H9 (cell line): ENCODE measurements at places on chromosomes 2 and 18. TPM values are rescaled to one million over a fixed set of nuclear protein-coding genes. Genes with fewer than 3 reads are reported as not detected.

- H3K4me3 ChIP-seq: no peak overlapping the region
- H3K27ac ChIP-seq: no peak overlapping the region
- peaks cover 38% of the 10 kb centered on the region for H3K36me3 ChIP-seq
- peaks cover 4% of the 10 kb centered on the region; the same call in 1 of the 2 replicates for H3K4me1 ChIP-seq
These were observed 3.3 kb upstream of the GPBAR1 start for GRCh38 chr2:218257390-218257981.

- DNase-seq: no peak
- H3K27ac ChIP-seq: no peak overlapping the region
- no peak overlapping the region for H3K4me3 ChIP-seq
- H3K36me3 ChIP-seq: no peaks in the 10 kb centered on the region
- no peaks in the 10 kb centered on the region for H3K4me1 ChIP-seq
These were observed 11.0 kb downstream of the CDH7 start for GRCh38 chr18:65761636-65762295.

DNA sequence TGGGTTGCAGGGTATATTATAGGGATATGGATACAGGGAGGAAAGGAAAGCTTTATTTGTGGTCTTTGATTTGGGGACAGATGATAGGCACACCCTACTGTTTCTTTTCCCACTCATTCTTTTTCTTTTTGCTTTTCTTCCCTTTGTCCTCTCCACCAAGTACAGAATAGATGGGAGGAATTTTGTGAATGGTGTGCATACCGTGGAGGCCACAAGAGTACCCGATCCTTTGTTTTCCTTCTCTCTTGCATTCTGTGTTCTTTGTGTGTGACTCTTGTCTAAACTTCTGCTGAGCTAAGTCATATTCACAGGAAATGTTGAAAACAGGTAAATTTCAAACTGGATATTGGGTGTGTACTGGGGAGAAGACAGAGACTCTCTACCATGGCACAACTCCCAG lies 321.4 kb upstream of the SLC8A1 start:
- DNase-seq: no peak
- no peaks in the 10 kb centered on the region for H3K36me3 ChIP-seq
- H3K4me1 ChIP-seq: no peaks in the 10 kb centered on the region
- no peaks in the 10 kb centered on the region for H3K27me3 ChIP-seq
- no peak overlapping the region for H3K27ac ChIP-seq

DNA sequence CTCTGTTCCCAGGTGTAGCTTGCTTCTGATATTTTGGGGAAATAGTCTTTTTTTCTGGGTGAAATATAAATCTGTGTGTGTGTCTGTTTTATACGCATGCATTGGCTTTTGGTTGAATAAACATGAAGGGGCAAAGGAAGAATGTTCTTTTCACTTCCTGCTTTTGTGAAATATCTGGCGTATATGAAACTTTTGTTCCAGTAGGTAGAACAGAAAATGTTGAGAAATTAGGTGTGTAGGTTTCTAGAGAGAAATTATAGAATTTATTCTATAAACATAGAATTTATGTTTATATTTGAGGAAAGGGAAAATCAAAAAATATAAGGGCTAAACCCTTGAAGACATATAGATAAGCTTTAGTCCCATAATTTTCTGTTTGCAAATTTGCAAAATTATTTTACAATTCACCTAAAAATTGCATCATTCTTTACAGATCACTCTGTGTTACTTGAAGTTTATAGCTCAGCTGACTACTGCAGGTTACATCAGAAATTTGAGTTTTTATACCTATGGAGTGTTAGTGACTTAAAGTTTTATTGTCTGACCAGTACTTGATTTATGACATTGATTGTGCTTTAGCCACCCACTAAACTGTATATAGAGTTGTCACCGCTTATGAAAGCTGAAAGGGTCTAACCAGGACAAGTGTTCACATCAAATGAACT lies 116.1 kb downstream of the FAM117B start:
- no peak for DNase-seq
- no peak overlapping the region for H3K4me3 ChIP-seq
- no peaks in the 10 kb centered on the region for H3K27me3 ChIP-seq
- H3K27ac ChIP-seq: no peak overlapping the region
- no peaks in the 10 kb centered on the region for H3K4me1 ChIP-seq
- H3K36me3 ChIP-seq: peaks cover 10% of the 10 kb centered on the region

The ICA1L gene
- total RNA-seq: 4.5 TPM in 2 replicates

The MAP2 gene
- total RNA-seq: 0.87 and 1.3 TPM in 2 replicates

The CERS6 gene
- total RNA-seq: 17.5 and 17.7 TPM in 2 replicates

GRCh38 chr2:119826370-119826961 lies 66.7 kb downstream of the PTPN4 start:
- H3K36me3 ChIP-seq: peaks cover 23% of the 10 kb centered on the region
- no peak overlapping the region for H3K27ac ChIP-seq
- H3K4me3 ChIP-seq: no peak overlapping the region

DNA sequence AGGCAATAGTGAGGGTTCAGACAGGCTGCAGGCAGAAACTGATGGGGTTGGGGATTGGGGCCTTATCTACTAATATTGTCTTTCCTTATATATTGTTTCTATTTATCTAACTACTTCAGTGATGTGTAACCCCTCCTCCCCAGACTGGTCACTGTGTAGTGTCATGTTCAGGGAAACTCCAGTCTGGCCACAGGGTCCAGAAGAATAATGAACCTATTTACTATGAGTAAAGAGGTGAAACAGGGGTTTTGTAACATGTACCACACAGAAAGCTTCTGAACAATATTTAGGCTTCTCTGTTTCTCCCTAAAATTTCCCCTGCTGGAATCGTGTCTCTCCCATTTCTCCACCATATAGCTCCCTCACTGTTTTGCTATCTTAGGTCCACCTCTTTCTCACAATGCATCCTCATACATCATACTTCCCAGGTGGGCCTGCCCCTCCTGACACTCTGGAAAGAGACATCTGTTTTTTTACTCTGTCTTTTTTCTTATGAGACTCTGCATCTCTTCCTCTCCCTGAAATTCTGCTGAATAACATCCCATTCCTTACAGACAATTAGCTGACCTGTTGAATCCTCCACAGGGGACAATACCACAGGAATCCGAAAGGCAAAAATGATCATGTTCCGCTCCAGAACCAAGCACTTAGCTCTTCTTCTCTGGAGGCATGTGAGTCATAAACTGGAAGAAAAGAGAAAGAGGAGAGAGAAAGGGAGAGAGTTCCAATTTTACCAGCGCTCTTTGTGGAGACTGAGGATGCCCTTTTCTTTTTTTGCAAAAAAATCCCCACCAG lies 154.8 kb downstream of the ZEB2 start:
- H3K4me1 ChIP-seq: no peaks in the 10 kb centered on the region
- DNase-seq: no peak
- no peak overlapping the region for H3K4me3 ChIP-seq
- H3K36me3 ChIP-seq: no peaks in the 10 kb centered on the region
- H3K27ac ChIP-seq: no peak overlapping the region

DNA sequence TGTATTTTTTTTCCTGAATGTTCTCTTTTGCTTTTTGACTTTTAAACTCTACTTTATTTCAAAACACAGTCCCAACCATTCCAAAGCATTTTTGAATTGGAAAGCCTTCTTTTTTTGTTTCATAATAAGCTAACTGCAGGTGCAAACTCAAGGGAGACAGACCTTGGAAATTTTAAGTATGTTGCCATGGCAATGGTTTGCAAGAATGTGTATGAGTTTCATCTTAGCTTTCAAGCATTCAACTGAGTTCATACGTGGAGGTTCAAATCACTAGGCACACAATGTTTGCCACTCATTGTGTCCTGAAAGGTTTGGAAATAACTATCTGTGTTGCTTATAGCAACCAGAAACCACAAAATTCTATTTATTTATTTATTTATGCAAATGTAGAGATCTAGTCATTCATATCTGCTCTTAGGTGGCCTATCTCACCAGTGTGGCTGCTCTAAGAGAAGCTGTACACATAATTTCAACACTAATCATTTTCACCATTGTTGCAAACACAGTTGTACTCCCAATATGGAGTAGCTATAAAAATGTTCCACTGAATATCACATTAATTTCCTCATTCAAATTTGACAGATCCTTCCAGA lies 805.7 kb upstream of the FSHR start:
- H3K4me3 ChIP-seq: no peak overlapping the region
- DNase-seq: no peak
- H3K27ac ChIP-seq: no peak overlapping the region
- H3K27me3 ChIP-seq: no peaks in the 10 kb centered on the region

DNA sequence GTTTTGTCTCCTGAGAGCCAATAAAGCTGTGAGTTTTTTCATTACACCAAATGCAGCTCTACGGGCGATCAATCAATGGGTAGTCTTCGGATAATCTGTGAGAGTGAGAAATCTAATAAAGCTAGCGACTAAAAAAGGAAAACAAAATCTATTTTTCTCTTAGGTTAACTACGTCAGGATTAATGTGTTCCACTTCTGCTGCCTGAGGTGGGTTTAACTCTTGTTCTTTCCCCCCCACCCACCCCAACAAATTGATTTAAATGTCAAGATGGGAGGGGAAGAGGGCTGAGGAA lies 63.0 kb upstream of the PSMD14 start:
- no peaks in the 10 kb centered on the region for H3K27me3 ChIP-seq
- H3K4me3 ChIP-seq: peak overlapping the region; percentile 80
- DNase-seq: no peak
- H3K4me1 ChIP-seq: peaks cover 10% of the 10 kb centered on the region; the same call in 1 of the 2 replicates

GRCh38 chr2:134774786-134775641 lies 56.2 kb upstream of the TMEM163 start:
- no peaks in the 10 kb centered on the region for H3K27me3 ChIP-seq
- peaks cover 14% of the 10 kb centered on the region for H3K4me1 ChIP-seq
- H3K4me3 ChIP-seq: no peak overlapping the region
- DNase-seq: no peak

DNA sequence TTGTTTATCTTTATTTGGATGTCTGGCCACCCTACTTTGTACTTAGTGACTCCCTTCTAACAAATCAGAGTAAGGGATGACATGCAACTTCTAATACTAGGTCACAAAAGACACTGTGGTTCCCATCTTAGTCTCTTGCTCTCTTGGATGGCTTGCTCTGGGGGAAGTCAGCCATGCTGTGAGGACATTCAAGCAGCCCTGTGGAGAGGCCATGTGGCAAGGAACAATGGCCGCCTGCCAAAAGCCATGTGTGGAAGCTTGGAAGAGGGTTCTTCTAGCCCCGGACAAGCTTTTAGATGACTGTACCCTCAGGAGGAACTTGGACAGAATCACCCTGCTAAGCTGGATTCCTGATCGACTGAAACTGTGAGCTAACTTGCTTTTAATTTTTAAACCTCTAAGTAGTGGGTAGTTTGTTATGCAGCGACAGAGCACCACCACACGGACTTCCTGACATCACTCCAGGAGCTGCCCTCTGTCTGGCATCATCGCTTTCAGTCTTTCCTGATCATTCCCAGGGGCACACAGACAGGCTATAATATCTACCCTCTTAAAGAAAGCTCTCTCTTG lies 116.8 kb upstream of the ODC1 start:
- H3K4me1 ChIP-seq: no peaks in the 10 kb centered on the region
- DNase-seq: no peak
- no peak overlapping the region for H3K4me3 ChIP-seq

DNA sequence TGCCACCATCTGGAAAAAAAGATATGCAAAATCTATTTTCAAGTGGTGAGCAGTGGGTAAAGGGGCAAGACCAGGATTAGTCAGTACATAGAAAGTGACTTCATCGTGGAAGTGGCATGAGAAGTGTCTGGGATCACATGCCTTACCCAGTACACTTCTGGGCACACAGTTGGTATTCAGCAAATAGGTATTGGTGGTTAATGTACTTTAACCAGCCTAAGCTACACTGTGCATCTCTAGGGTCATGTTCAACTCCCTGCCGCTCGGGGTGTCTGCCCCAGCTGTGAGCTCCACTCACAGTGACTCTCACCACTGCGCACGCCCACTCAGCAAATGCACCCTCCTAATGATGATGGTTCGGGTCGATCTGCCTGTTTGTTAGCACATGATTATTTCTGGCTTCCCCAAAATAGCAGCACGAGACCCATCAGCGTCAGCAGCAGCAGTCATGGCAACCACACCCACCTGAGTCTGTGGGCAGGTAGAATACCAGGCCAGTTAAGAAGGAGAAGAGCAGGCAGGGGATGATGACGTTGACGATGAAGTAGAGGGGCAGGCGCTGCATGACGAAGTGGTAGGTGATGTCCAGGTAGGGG lies 11.1 kb downstream of the CHRNA1 start:
- H3K4me1 ChIP-seq: peaks cover 2% of the 10 kb centered on the region; the same call in 1 of the 2 replicates
- no peaks in the 10 kb centered on the region; the same call in 2 of the 3 replicates for H3K36me3 ChIP-seq
- DNase-seq: no peak
- no peak overlapping the region for H3K4me3 ChIP-seq
- H3K27ac ChIP-seq: no peak overlapping the region

DNA sequence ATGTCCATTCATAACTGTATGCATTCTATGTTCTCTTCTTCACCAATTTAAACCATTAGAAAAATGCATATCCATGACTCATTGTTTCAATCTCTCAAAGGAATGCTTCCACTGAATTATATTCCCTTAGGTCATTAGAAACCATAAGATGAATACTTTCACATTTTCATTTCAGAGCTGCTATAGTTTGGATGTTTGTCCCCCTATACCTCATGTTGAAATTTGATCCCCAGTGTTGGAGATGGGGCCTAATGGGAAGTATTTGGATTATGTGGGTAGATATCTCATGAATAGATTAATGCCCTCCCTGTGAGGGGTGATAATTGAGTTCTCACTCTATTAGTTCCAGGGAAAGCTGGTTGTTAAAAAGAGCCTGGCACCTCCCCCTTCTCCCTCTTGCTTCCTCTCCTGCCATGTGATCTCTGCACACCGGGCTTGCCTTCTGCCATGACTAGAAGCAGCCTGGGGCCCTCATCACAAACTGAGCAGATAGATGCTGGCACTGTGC lies 35.7 kb downstream of the THUMPD2 start:
- H3K27me3 ChIP-seq: no peaks in the 10 kb centered on the region
- H3K4me3 ChIP-seq: no peak overlapping the region
- H3K36me3 ChIP-seq: peaks cover 38% of the 10 kb centered on the region
- H3K27ac ChIP-seq: no peak overlapping the region

The SERPINB5 gene
- 0.20 TPM in 1 of 2 replicates, not detected in the other for total RNA-seq

The IL1R2 gene
- not detected in 2 replicates for total RNA-seq

The CDH2 gene
- total RNA-seq: 35.4 and 36.2 TPM in 2 replicates

- H3K4me1 ChIP-seq: no peaks in the 10 kb centered on the region
- no peak for DNase-seq
- no peak overlapping the region for H3K4me3 ChIP-seq
- no peak overlapping the region for H3K27ac ChIP-seq
- no peaks in the 10 kb centered on the region for H3K27me3 ChIP-seq
These were observed 553.3 kb downstream of the CMPK2 start for GRCh38 chr2:6312367-6312766.

- H3K27me3 ChIP-seq: no peaks in the 10 kb centered on the region
- no peaks in the 10 kb centered on the region for H3K36me3 ChIP-seq
- H3K4me3 ChIP-seq: no peak overlapping the region
- no peak overlapping the region for H3K27ac ChIP-seq
- no peaks in the 10 kb centered on the region for H3K4me1 ChIP-seq
These were observed 182.0 kb downstream of the ZBTB7C start for GRCh38 chr18:48227206-48227605.

GRCh38 chr2:25314514-25315315 lies 27.0 kb downstream of the DNMT3A start:
- no peak overlapping the region for H3K27ac ChIP-seq
- H3K4me3 ChIP-seq: no peak overlapping the region
- peak; percentile 91 for DNase-seq
- peaks cover 8% of the 10 kb centered on the region; the same call in 1 of the 2 replicates for H3K4me1 ChIP-seq
- no peaks in the 10 kb centered on the region for H3K27me3 ChIP-seq

- H3K27ac ChIP-seq: no peak overlapping the region
- H3K4me3 ChIP-seq: peak overlapping the region; percentile 90
- no peaks in the 10 kb centered on the region for H3K4me1 ChIP-seq
- H3K27me3 ChIP-seq: no peaks in the 10 kb centered on the region
- peaks cover 7% of the 10 kb centered on the region; the same call in 2 of the 3 replicates for H3K36me3 ChIP-seq
These were observed 97.9 kb upstream of the GPR45 start for GRCh38 chr2:105143467-105144151.
